ENCODE measurements at places on chromosomes 7 and 10.

GRCh38 chr7:38934051-38934450 is 25.1 kb upstream of the VPS41 start:
- no peak for DNase-seq

DNA sequence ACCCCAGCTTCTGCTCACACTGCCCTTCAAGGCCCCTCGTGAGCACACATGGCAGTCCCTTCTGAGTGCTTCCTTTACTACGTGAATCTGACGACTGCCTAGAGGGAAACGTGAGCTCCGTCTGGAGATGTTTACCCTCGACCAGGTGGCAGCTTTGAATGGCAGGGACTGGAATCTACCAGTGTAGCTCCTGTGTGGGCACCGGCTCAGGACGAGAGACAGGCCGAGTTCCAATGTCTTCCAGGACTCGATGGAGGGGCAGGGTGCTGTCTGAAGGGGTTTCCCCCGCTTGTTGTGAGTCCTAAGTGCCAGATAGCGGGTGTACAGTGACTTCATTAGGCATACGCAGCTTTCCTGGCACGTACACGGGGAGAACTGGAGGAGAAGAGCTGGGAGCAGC is 229.9 kb downstream of the ADARB2 start:
- no peak for DNase-seq

- no peak for DNase-seq
These were observed 135.0 kb downstream of the STRA8 start for GRCh38 chr7:135368416-135369186.

DNA sequence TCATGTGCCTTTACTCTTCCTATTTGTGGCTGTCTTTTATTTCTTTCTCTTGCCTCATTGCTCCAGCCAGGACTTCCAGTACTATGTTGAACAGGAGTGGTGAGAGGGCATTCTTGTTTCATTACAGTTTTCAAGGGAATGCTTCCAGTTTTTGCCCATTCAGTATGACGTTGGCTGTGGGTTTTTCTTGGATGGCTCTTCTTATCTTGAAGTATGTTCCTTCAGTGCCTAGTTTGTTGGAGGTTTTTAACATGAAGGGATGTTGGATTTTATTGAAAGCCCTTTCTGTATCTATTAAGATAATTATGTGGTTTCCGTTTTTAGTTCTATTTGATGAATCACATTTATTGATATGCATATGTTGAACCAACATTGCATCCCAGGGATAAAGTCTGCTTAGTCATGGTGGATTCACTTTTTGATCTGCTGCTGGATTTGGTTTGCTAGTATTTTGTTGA is 96.8 kb downstream of the GLCCI1 start:
- DNase-seq, result no peak

GRCh38 chr10:7264313-7264756 is 146.5 kb downstream of the SFMBT2 start:
- DNase-seq, result no peak

DNA sequence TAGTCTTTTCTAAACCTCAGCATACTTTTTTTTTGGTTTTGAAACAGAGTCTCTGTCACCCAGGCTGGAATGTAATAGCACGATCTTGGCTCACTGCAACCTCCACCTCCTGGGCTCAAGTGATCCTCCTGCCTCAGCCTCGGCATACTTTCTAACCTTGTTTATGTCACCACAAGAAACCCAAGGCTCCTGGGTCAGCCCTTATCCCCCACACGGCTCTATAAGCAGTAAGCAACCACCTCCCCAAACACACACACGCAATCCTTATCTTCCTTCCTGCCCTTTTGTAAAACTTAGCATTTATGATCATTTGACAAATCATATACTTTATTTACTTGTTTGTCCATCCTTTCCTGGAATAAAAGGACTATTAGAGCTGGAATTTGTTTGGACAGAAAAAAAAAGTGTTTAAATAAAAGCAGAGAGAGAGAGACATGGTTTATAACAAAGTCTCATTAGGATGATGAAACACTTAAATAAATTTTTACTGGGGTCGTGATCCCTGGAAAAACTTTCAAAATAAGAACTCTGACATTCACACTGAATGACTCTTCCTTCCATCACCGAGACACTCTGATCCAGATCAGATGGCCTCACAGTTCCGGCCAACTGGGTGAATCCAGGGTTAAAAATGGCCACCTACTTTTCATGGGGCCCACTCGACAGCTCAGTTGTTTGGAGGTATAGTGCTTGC is 72.7 kb upstream of the PIK3CG start:
- DNase-seq, result no peak
